ENCODE measurements at places on chromosomes 16 and 17.
A peak's percentile ranks its signal among the peaks of the same experiment; 100 is the strongest.

DNA sequence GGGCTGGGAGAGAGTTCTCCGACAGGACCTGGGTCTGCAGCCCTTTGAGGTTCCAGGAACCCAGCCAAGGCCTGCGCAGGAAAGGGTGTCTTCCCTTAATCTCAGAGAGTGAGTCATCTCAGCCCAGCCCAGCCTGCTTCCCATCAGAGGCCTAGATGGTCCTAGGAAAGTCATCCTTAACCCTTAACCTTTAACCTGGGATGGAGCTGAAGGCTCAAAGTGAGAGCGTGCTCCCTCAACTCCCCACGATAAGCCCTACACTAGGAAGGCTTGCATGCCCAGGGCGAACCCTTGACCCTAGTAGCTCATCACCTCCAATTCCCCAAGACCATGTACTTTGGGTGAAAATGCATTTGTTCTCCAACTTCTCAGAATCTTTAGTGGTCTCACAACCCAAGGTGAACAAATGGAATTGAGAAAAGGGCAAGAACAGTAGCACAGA is 4.8 kb upstream of the ATXN7L3 start:
- DNase-seq: no peak

DNA sequence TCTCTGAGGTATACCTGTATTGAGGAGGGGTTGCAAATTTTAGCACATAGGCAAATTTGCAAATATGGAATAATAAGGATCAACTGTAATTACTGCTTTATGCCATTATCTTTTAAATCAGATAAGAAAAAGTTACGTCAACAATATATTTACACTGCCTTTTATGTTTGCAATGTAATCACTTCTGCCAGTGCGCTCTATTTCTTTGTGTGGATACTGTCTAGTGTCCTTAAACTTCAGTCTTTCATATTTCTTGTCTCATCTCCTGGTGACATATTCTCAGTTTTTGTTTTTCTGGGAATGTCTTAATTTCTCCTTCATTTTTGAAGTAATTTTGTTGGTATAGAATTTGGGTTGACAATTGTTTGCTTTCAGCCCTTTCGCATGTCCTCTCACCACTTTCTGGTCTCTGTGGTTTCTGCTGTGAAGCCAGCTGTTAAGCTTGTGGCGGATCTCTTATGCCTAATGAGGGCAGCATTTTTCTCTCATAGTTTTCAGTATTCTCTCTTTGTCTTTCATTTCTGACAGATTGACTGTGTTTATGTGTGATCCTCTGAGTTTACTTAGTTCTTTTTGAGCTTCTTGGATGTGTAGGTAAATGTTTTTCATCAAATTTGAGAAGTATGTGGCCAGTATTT is 37.6 kb upstream of the ABCC11 start:
- no peak for DNase-seq

GRCh38 chr16:72921106-72921505 is 126.8 kb downstream of the ZFHX3 start:
- no peak for DNase-seq

- DNase-seq: no peak
Observed at GRCh38 chr16:71956486-71956885, 43.7 kb downstream of the PKD1L3 start.

DNA sequence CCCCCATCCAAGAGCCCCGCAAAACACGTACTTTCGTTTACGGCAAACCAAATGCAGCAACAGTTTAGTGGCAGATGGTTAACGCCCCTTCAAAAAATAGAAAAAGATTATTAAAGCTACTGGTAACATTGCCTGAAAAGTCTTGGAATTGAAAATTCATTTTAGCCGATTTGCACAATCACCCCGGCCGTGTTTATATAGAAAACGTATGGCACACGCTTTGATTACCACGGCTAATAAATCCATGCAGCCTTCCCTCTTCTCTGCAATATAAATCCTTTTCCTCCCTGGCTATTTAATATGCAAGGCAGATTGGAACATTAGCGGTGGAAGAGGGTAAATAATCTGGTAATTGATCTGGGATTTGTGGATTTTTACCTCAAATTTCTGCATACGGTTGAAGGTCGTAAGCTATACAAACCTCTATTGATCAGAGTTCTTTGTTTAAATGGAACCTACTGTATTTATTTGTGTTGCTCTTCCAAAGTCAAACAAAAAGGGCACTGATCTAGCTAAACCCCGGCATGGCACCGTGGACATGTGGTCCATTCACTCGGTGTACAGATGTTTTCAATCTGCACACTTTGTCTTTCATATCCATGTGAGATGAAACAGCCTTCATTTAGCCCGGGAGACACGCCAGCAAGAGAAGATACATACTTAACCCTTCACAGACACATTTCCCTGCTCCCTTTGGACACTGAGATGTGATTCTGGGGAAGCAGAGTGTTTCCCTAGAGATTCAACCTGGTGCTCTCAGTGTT is 238.1 kb upstream of the MAF start:
- DNase-seq: peak; percentile 16

DNA sequence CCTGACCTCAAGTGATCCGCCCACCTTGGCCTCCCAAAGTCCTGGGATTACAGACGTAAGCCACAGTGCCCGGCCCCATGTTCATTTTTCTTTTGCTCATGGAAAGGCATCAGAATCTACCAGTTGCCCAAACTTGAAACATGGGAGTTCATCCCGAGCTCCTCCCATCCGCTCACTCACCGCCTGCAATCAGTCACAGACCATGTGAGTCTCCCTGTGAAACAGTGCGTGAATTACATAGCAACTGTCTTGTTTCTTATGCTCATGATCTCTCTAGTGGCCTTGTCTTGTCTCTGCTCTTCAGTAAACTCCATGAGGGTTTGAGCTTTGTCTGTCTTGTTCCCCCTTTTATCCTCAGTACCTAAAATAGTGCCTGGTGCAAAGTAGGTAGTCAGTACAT is 52.1 kb upstream of the TNRC6A start:
- no peak for DNase-seq

DNA sequence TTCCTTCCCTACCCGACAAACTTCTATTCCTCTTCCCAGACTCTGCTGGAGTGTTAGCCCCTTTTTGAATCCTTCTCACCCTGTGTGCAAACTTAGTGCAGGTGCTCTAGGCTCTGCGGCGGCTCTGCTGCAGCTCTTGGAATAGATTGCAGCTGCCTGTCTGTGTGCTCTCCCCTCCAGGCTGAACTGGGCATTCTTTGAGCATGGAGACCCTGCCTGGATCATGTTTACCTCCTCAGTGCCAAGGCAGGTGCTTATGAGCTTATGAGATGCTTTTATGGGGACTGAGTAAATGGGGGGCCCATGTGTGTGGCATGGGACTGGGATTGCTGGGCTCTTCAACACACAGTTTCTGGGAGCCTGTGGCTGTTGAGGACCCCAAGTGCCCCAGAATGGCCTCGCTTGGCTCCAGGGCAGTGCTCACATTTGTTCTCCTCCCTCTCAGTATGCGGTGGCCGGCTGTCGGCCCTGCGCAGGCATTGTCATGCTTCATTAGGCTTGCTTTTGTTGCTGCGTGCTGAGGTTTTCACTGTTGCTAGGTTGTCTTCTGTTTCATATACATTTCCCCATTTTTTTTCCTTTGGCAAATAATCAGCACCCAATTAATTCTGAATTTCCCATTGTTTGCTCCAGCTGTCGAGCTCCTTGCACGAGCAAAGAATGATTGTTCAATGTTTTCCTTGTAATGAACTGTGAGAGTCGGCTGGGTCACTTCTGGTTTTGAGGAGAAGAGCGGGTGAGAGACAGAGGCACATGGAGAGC is 185.5 kb upstream of the NLRP1 start:
- no peak for DNase-seq

DNA sequence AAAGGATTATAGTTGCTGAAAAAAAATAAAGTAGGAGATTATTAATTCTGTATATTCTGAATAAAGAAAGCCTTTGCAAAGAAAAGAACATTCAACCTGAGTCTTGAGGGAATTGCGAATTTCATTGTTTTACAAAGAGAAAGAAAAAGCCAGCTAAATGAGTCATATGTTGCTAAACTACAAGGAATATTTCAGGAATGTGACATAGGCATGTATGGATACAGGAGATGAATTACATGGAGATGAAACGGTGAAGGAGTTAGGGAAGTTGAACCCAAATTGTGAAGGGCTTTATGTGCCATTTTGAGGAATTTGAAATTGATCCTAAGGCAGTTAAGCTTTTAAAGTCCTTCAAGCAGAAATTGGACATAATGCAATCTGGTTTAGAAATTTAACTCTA is 177.3 kb upstream of the RBL2 start:
- no peak for DNase-seq

DNA sequence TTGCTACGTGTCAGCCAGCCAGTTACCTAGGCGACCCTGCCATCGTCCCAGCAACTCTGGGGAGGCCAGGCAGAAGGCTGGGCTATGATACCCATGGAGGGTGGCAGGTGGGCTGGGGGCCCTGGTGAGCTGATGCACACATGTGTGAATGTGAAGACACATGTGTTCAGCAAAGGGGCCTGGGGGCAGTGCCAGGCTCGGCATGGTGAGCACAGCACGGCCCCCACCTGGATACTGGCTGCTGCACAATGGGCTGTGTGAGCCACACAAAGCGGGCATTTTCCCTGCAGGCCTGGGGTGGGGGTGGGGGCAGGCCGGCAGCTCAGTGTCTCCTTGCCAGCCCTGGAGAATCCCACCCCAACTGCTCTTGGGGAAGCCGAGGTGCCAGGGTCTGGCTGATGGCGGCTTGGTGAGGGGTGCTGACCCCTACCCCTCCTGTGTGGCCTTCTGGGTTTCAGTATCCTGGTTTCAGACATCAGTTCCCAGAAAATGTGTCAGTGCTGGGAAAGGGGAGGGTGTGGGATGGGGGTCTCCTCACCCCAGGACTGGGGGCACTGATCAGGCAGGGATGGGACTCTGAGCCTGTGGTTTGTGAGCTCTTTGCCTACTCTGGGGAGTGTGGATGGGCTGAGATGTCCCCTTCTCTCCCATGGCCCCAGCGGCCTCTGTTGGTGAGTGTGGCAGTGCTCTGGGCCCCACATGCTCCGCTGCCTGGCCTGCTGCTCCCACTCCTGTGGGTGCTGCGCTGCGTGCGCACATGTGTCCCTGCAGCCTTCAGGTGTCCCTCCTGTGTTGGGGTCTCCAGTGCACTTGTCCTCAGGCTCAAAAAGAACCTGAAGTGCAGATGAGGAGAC is 5.1 kb downstream of the LLGL1 start:
- DNase-seq: no peak

GRCh38 chr17:77330602-77331081 is 189.9 kb downstream of the SEC14L1 start:
- DNase-seq: no peak

DNA sequence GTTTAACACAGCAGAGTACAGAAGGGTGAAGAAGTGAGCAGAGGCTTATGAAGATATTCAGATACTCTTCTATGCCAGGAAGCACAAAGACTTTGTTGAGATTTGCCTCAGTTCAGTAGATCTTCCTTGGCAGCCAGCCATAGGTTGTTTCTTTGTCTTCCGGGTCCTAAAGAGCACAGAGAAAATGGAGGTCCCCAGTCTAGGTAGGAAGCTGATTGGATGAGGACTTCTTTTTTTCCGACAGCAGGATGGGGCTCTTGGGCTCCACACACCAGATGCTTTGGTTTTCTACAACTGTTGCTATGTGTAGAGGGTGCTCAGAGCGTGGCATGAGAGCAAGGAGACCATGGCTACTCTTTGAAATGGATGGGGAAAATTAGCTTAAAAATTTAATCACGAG is 8.3 kb upstream of the CDC6 start:
- DNase-seq: no peak

- DNase-seq: no peak
Observed at GRCh38 chr17:67400193-67400592, 23.1 kb downstream of the PITPNC1 start.

GRCh38 chr17:62703261-62703775 is 75.8 kb downstream of the MRC2 start:
- no peak for DNase-seq

DNA sequence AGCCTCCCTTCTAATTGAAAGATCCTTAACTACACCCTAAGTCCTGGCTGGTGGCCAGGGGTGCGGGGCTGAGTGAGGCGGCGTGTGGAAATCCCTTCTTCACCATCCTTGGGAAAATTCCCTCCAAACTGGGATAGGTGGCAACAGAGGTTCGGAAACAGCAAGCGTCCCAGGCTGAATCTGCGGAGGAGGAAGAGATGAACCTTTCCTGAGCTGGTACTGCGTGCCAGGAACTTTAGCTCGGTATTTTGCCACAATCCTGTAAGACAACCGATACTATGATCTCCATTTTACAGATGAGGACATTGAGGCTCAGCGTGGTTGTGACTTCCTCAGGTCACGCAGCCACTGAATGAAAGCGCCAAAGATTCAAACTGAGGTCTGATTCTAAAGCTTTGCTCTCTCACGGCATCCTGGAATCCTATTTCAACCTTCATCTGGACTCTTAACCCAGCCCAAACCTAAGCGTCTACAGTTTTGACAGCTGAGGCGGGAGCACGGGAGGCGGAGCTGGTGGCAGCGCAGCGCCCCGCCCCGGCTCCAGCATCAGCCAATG is 583 bp upstream of the CYLD start:
- no peak for DNase-seq

- DNase-seq: no peak
Observed at GRCh38 chr17:80307994-80308691, 47.5 kb downstream of the RNF213 start.

DNA sequence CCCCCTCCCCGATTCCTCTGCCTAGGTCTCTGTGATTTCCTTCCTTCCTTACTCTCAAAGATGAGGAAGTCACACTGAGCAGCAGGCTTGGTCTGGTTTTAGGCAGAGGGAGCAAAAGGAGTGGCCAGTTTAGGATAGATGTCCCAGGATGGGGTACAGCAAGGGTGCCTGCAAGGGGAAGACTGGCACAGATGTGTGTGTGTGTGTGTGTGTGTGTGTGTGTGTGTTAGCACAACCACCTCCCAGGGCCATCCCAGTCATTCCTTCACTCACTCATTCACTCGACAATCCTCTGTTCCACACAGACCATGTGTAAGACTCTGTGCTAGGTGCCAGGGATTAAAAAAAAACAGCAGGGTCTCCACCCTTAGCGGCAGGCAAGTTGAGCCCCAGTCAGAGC is 35.9 kb downstream of the TMEM132E start:
- no peak for DNase-seq

GRCh38 chr17:40432864-40433528 is 10.3 kb upstream of the IGFBP4 start:
- DNase-seq: no peak

DNA sequence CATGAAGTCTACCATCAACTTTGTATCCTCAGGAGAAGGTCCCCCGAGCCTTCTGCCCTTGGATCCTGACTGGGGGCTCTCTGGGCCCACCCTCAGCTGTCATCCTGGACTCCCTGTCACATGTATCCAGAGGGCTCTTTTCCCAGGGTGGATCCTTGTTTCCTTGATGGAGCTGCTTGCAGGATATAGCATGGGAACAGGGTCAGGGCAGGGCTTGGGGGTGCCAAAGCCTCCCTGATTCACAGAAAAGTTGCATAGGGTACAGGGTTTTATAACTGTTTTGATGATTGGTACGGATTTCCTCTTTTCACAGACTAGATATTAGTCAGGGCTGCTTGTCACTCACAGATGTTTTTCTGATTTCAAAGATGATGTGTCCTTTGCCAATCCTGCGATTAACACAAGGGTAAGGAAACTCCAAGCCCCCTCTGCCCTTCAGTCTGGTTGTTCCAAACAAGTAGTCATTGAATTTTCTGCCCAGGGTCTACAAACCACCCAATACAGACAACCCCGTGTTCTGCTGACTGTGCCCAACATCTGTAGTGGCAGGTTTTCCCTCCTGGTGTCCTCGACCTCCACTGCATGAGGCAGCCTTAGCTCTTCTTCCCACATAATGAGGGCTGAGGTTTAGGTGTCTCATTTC is 20.6 kb upstream of the SLC35G3 start:
- no peak for DNase-seq

- peak; percentile 54 for DNase-seq
Observed at GRCh38 chr17:60421273-60422161, 772 bp upstream of the CHCT1 start.

- no peak for DNase-seq
Observed at GRCh38 chr16:262121-262745, 13.5 kb downstream of the RGS11 start.

Measured in renal cortex interstitium (tissue), 15 donors.